ENCODE measurements at places on chromosomes 6 and 20. TPM values are rescaled to one million over a fixed set of nuclear protein-coding genes. Genes with fewer than 3 reads are reported as not detected.

DNA sequence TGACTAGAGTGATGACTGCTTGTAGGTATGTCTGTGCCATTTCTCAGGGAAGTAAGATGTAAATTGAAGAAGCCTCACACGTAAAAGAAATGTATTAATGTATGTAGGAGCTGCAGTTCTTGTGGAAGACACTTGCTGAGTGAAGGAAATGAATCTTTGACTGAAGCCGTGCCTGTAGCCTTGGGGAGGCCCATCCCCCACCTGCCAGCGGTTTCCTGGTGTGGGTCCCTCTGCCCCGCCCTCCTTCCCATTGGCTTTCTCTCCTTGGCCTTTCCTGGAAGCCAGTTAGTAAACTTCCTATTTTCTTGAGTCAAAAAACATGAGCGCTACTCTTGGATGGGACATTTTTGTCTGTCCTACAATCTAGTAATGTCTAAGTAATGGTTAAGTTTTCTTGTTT lies 16.6 kb downstream of the IRF4 start:
- DNase-seq = no peak

DNA sequence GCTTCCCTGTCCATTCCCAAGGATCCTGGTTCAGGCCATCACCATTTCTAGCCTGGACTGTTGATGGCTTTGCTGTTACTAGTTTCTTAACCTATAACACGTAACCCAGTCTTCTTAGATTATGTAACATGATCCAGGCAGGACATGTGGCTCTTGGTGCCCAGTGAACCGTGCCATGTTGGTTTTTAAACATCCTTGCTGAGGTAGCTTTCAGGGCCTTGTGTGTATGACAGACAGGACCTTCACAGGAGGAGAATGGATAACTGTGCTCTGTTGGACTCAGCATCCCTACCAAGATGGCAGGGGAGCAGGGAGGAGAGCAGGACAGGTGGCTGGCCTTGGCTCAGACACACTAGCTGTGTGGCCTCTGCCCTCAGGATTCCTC lies 46.8 kb downstream of the PANK2 start:
- DNase-seq = no peak

DNA sequence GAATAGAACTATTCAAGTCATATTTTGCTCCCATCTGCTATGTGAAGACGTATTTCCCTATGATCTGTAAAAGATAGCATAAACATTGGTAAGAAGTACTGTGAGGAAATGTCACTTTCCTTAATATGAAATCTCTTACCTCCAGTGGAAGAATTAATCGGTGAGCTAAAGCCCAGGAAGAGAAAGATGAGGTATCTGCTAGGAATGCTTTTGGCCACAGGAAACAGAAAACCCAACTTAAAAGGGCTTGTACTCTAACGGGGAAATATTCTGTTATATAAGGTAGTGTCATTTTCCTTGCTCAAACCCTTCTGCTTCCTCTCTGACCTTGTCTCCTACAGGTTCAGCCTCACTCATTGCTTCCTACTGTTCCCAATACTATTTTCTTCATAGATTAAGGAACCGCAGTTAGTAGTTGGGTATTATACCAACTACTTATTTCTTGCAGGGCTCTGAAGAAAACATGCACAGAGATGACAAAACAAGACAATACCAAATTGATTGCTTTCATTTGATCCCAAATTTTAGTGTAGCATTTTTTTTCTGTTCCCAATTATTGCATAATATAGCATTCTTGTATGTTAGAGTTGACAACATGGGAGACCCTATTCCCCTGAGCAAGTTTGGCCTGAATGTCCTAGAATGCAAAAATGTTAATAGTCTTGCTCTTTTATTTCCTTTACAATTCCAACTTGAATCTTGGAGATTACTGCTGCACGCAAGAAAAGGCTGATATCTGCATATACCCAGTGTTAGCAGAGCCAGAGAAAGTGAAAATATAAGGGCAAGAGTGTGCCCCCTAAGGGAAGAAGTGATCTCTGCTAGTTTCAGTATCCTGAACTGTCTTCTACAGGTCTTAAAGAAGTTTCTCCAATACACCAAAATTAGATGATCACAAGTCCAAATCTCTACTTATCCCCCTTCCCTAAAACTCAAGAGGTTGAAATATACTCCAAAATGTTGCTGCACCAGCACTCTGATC lies 65.3 kb downstream of the AFG1L start:
- DNase-seq = no peak

DNA sequence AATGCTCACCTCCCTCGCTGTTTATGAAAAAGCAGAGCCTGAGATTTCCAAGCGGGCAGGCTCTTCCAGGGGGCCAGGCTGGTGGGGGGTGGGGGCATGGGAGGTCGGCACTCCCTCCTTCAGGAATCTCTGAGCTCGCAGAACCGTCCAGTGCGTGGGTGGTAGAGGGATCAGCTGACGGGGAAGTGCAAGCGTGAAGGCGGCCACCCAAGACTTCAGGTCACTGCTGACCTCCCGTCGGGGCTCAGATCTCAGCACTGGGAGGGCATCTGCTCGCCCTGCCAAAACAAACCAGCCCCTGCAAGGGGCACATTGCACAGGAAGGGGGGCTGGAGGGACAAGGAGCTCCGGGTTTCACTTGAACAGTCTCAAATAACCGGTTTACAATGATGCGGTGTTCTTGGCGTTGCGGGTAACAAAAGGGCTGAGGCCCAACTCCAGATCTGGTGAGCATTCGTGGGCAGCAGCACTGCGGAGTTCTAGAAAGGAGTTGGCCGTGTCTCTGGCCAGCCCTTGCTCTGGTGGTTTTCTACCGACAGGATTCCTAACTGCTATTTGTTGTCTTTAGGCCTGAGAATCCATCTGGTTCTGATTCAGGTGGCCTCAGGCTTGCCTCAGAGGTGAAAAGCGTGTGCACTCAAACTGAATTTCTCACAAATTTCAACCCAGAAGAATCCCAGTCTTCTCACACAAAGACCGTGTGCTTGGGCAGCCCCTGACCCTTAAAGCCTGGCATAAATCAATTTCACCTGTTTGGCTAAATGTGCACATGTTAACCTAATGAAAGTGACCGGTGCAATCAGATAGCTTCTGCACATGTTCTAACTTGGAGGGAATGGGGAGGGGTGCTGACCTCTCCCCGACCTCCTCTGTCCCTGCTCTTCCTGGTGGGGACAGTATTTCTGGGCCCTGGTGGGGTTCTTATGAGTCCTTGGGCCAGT lies 191.6 kb downstream of the MYLK4 start:
- DNase-seq = no peak

GRCh38 chr6:167684276-167685104 lies 142.2 kb upstream of the AFDN start:
- DNase-seq = no peak

Gene PCSK2
- 0.16 TPM for total RNA-seq

Gene PLEKHG1
- total RNA-seq = 26.4 TPM
